ENCODE measurements at places on chromosomes 12 and 14. TPM values are rescaled to one million over a fixed set of nuclear protein-coding genes. Genes with fewer than 3 reads are reported as not detected.

SIX6 gene
- total RNA-seq = not detected

FGF23 gene
- not detected for total RNA-seq

GRCh38 chr12:31105668-31106067, 32.0 kb downstream of the DDX11 start:
- DNase-seq = no peak
- H3K36me3 ChIP-seq = peaks cover 9% of the 10 kb centered on the region
- H3K27me3 ChIP-seq = no peaks in the 10 kb centered on the region
- no peak overlapping the region for H3K4me3 ChIP-seq
- peaks cover 2% of the 10 kb centered on the region for H3K4me1 ChIP-seq
- H3K27ac ChIP-seq = no peak overlapping the region

- H3K4me3 ChIP-seq = peak within 1 kb of the TSS; percentile 91
- H3K36me3 ChIP-seq = no peaks in the 10 kb centered on the region
- H3K27me3 ChIP-seq = peaks cover 37% of the 10 kb centered on the region
- peak; percentile 48 for DNase-seq
These were observed at the start of gene OASL for GRCh38 chr12:121038861-121039668. Gene OASL (minus strand): TSS chr12:121039246. CDS start chr12:121038971, 275 bp downstream.

- peak overlapping the region; percentile 62 for H3K4me3 ChIP-seq
- H3K27ac ChIP-seq = peak overlapping the region; percentile 89
- H3K36me3 ChIP-seq = peaks cover 24% of the 10 kb centered on the region
- peaks cover 78% of the 10 kb centered on the region for H3K4me1 ChIP-seq
- H3K27me3 ChIP-seq = no peaks in the 10 kb centered on the region
These were observed 5.7 kb downstream of the TMEM19 start for GRCh38 chr12:71691504-71692129.

GRCh38 chr14:89507926-89508460, 91.0 kb upstream of the FOXN3 start:
- no peak overlapping the region for H3K4me3 ChIP-seq
- no peaks in the 10 kb centered on the region for H3K36me3 ChIP-seq
- no peaks in the 10 kb centered on the region for H3K27me3 ChIP-seq

- H3K27me3 ChIP-seq = peaks cover 23% of the 10 kb centered on the region
- peaks cover 9% of the 10 kb centered on the region for H3K4me1 ChIP-seq
- peaks cover 2% of the 10 kb centered on the region for H3K36me3 ChIP-seq
- no peak for DNase-seq
- H3K27ac ChIP-seq = no peak overlapping the region
These were observed 1.2 kb upstream of the SRGAP1 start for GRCh38 chr12:63843254-63843720.

KLHL33 gene
- total RNA-seq = 0.42 TPM

CMKLR1 gene
- total RNA-seq = 0.05 TPM

- H3K36me3 ChIP-seq = peaks cover 96% of the 10 kb centered on the region
- H3K27ac ChIP-seq = no peak overlapping the region
- H3K27me3 ChIP-seq = no peaks in the 10 kb centered on the region
- no peak overlapping the region for H3K4me3 ChIP-seq
These were observed 197.3 kb upstream of the RGS6 start for GRCh38 chr14:71734885-71735284.

DNA sequence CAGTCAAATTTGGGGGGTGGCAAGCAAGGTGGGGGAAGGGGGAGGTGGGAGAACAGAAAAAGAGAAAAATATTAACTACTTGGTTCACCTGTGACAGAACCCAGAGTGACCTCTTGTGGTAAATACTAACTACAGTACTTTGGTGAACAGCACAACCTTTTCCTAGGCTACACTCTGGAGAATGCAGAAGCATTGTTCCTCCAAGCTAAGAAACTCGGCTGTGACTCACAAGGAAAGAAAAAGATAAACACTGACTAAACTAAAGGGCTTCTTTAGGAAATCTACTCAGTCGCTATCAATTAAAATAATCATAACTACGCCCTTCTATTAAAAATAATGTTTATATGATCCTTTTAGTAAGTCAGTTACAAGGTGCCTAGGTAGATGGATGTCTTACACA, 5.4 kb downstream of the KCNH5 start:
- no peak overlapping the region for H3K4me3 ChIP-seq
- no peak overlapping the region for H3K27ac ChIP-seq
- H3K4me1 ChIP-seq = peaks cover 2% of the 10 kb centered on the region

GRCh38 chr14:22096514-22096895, 422.9 kb upstream of the OR4E1 start:
- H3K27me3 ChIP-seq = peaks cover 33% of the 10 kb centered on the region
- no peak overlapping the region for H3K27ac ChIP-seq
- H3K36me3 ChIP-seq = no peaks in the 10 kb centered on the region
- DNase-seq = no peak

DNA sequence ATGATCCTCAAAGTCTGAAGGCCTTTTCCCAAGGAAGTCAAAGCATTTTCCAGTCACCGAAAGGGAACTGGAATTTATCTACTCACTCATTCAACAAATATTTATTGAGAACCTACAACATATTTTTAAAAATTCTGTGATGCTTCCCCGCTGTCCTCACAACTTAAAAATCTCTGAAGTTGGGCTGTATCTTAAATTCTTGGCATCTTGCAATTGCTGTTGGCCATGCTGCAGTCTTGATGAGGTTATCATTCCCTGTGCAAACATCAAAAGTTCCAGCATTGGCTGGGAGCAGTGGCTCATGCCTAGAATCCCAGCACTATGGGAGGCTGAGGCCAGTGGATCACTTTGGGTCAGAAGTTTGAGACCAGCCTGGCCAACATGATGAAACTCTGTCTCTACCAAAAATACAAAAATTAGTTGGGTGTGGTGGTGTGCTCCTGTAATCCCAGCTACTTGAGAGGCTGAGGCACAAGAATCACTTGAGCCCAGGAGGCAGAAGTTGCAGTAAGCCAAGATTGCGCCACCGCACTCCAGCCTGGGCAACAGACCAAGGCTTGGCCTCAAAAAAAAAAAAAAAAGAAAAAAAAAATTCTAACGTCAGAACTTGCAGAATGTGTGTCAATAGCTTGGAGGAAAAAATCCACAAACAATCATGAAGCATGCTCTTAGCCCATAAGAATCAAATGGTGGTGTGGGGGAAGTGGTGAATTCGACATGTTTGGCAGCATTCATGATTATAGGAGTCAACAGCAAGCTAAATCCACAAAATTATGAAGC, 34.9 kb downstream of the CCDC177 start:
- DNase-seq = no peak
- no peaks in the 10 kb centered on the region for H3K4me1 ChIP-seq
- no peak overlapping the region for H3K4me3 ChIP-seq
- peaks cover 33% of the 10 kb centered on the region for H3K27me3 ChIP-seq
- H3K27ac ChIP-seq = no peak overlapping the region

WNT1 gene
- total RNA-seq = not detected

CABP1 gene
- total RNA-seq = 0.27 TPM

- H3K4me1 ChIP-seq = no peaks in the 10 kb centered on the region
- peaks cover 23% of the 10 kb centered on the region for H3K27me3 ChIP-seq
- DNase-seq = no peak
- H3K4me3 ChIP-seq = no peak overlapping the region
These were observed 53.9 kb upstream of the FICD start for GRCh38 chr12:108461058-108461660.

LHX5 gene
- not detected for total RNA-seq

KRT74 gene
- not detected for total RNA-seq

- no peaks in the 10 kb centered on the region for H3K36me3 ChIP-seq
- no peak overlapping the region for H3K27ac ChIP-seq
- H3K4me1 ChIP-seq = peaks cover 6% of the 10 kb centered on the region
- no peaks in the 10 kb centered on the region for H3K27me3 ChIP-seq
These were observed 99.3 kb downstream of the RAD51B start for GRCh38 chr14:67918838-67919237.

- H3K4me3 ChIP-seq = no peak overlapping the region
- no peak overlapping the region for H3K27ac ChIP-seq
- no peak for DNase-seq
These were observed 37.1 kb downstream of the TMEM30B start for GRCh38 chr14:61244009-61244408.

FNTB gene
- total RNA-seq = 10.5 TPM

DNA sequence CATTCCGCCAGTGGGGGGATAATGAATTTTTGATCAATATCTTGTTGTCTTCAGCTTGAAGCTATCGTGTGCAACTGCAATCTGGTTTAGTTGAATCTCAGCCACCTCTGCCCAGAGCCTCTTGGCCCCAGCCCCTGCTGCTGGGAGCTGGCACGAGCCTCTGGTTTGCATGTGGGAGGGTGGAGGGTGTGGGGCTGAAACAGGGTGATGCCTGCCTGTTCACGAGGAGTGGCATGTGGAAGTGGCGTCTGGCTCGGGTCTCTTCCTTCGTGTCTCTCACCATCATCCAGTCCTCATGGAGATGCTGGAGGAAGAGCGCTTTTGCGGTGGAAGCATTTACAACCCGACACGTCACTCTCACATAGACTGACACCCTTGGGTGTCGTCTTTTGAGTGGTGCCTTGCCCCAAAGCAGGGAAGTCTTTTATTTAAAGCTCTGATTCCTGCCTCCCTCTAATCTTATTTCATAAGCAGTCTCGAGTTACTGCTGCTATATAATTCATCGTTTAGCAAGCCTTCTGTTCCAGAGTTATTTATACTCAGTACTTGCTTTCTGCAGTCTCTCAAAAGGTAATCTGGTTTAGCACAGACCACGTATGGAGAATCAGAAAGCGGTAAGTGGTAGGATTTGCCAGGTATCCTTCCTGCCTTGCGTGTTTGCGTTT, 64.5 kb downstream of the AACS start:
- H3K4me1 ChIP-seq = no peaks in the 10 kb centered on the region
- no peaks in the 10 kb centered on the region for H3K27me3 ChIP-seq
- H3K36me3 ChIP-seq = peaks cover 11% of the 10 kb centered on the region
- no peak overlapping the region for H3K27ac ChIP-seq

TMEM63C gene
- total RNA-seq = 0.15 TPM

DNA sequence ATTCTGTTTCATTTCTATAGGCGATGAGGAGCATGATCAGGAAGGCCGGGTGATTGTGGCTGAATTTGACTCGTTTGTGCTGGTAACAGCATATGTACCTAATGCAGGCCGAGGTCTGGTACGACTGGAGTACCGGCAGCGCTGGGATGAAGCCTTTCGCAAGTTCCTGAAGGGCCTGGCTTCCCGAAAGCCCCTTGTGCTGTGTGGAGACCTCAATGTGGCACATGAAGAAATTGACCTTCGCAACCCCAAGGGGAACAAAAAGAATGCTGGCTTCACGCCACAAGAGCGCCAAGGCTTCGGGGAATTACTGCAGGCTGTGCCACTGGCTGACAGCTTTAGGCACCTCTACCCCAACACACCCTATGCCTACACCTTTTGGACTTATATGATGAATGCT, 1.9 kb downstream of the APEX1 start:
- peaks cover 12% of the 10 kb centered on the region for H3K36me3 ChIP-seq
- peaks cover 51% of the 10 kb centered on the region for H3K4me1 ChIP-seq
- H3K4me3 ChIP-seq = no peak overlapping the region
- no peak for DNase-seq
- H3K27ac ChIP-seq = no peak overlapping the region

DNA sequence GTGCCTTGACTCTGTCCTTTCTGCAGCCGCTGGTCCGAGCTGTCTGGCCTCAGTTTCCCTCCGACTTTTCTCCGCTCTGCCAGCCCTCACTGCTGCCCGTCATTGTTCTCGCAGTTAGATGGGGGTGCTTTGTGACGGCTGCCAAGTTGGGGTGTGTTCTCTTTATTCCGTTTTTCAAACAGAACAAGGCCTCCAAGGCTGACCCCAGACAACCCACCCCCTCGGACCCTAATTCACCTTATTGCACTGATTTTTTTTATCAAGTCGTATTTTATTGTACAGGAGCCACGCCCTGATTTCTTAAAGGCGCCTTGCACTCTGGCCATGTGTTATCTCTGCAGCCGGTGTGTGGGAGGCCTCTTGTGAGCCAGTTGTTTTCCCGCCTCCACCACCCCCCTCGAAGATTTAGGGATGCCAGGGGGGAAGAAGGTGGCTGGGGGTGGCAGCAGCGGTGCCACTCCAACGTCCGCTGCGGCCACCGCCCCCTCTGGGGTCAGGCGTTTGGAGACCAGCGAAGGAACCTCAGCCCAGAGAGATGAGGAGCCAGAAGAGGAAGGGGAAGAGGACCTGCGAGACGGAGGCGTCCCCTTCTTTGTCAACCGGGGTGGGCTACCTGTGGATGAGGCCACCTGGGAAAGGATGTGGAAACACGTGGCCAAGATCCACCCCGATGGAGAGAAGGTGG, 1.3 kb downstream of the VASH1 start:
- DNase-seq = no peak
- H3K4me1 ChIP-seq = peaks cover 13% of the 10 kb centered on the region
- no peaks in the 10 kb centered on the region for H3K36me3 ChIP-seq
- peaks cover 38% of the 10 kb centered on the region for H3K27me3 ChIP-seq
- H3K4me3 ChIP-seq = peak overlapping the region; percentile 79
- no peak overlapping the region for H3K27ac ChIP-seq

- H3K4me1 ChIP-seq = peaks cover 40% of the 10 kb centered on the region
- peaks cover 5% of the 10 kb centered on the region for H3K27me3 ChIP-seq
- peak overlapping the region; percentile 72 for H3K4me3 ChIP-seq
- H3K27ac ChIP-seq = peak overlapping the region; percentile 82
- peaks cover 10% of the 10 kb centered on the region for H3K36me3 ChIP-seq
These were observed 575 bp upstream of the FMNL3 start for GRCh38 chr12:49707812-49708147.

LYZ gene
- total RNA-seq = 5.3 TPM

- H3K4me3 ChIP-seq = no peak overlapping the region
- no peak for DNase-seq
- H3K36me3 ChIP-seq = no peaks in the 10 kb centered on the region
- H3K27ac ChIP-seq = no peak overlapping the region
- H3K27me3 ChIP-seq = peaks cover 15% of the 10 kb centered on the region
- no peaks in the 10 kb centered on the region for H3K4me1 ChIP-seq
These were observed 144.3 kb upstream of the FKBP4 start for GRCh38 chr12:2650261-2651067.

DNA sequence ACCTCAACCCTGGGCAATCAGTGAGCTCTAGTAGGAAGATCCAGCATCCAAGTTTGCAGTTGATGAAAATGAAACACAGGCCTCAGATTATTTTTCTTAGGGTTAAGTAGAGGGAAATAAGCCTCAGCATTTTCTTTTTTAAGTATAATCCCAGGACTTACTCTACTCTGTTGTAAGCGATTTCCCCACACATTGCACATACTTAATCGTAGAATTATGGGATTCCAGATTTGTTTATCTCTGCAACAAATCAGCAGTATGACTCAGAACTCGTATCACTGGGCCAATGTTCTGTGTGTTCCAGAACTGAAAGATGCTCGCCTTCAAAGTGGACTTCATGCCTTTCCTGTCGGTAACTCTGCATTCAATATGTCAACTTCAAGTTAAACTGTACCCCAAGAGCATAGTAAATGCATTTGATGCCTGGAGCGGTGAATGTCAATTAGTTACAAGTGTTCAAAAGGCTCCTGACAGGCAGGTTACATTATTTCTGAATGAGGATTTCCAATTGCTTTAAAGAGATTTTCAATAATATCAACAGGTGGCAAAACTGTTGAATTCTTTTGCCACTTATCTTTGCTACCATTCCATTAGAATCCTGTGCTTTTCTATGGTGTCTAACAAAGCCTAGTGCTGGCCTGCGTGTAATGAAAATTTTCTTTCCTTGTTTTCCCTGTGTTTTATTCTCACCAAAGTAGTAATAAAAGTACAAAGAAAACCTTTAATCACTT, 323.8 kb upstream of the SYT1 start:
- no peak for DNase-seq
- no peak overlapping the region for H3K27ac ChIP-seq
- no peaks in the 10 kb centered on the region for H3K27me3 ChIP-seq
- H3K4me3 ChIP-seq = no peak overlapping the region

Data from activated B cell treated with CpG ODN at 0.5 μM for 24 hours (primary cell).